Thyroid gland (tissue), 4 donors: ENCODE measurements at places on chromosomes 7 and 10. TPM values are rescaled to one million over a fixed set of nuclear protein-coding genes. Genes with fewer than 3 reads are reported as not detected.

The TEX36 gene
- not detected for total RNA-seq

The TWIST1 gene
- total RNA-seq, result 4.7 TPM

The HTR5A gene
- 0.59 TPM for total RNA-seq

GRCh38 chr7:101614098-101614938, 14.8 kb downstream of the MYL10 start:
- DNase-seq, result no peak
- H3K27me3 ChIP-seq, result no peaks in the 10 kb centered on the region
- no peaks in the 10 kb centered on the region for H3K36me3 ChIP-seq
- H3K27ac ChIP-seq, result no peak overlapping the region
- no peaks in the 10 kb centered on the region for H3K4me1 ChIP-seq
- H3K4me3 ChIP-seq, result no peak overlapping the region
